Hippocampal formation (tissue), 2 donors: ENCODE measurements at places on chromosomes 7 and 10.
A peak's percentile ranks its signal among the peaks of the same experiment; 100 is the strongest.

- no peak for DNase-seq
Measured at GRCh38 chr10:60905580-60905979, 38.4 kb downstream of the RHOBTB1 start.

GRCh38 chr10:44971935-44972757 is 6.5 kb downstream of the DEPP1 start:
- DNase-seq = no peak

DNA sequence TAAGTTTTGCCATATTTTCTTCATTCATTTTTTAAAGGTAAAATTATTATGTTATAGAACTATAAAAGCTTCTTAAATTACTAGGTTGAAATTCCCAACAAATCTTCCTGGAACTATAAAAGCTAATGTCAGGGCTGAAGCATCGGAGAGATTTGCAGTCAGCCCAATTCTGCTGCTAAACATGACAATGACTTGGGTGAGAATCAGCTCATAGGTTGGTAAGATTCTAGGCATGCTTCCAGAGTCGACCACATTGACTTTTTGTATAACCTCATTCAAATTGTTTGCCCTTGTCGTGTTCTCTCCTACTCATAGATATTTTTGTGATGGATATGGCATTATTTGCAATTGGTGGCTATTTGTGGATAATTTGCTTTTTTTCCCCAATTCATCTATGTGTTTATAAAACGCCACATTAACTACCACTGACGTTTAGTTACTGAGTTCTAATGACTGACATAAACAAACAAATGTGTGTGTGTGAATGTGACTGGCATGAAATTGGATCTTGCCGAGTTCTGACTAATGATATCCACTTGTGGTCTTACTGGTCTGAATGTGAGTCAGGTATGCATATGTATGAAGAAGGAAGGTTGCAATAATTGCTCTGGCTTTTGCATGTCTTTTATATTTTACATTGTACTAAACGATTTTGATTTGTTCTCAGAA is 579.8 kb downstream of the PARD3 start:
- DNase-seq = no peak

DNA sequence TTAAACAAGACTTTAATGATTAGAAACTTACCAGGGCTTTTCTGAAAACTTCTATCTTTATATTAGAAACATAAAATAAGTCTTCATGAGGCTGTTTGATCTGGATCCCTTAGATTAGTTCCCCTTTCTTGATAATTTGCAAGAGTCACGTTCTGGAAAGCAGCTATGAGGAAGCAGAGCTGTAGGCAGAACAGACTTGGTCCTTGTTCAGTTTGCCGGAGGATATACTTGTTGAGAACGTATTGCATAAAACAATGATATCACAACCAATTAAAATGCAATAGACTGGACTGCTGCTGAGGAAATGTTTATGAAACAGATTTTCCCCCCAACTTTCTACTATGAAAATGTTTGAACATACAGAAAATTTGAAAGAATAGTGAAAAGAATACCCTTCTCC is 2.8 kb downstream of the SAMD9L start:
- no peak for DNase-seq

DNA sequence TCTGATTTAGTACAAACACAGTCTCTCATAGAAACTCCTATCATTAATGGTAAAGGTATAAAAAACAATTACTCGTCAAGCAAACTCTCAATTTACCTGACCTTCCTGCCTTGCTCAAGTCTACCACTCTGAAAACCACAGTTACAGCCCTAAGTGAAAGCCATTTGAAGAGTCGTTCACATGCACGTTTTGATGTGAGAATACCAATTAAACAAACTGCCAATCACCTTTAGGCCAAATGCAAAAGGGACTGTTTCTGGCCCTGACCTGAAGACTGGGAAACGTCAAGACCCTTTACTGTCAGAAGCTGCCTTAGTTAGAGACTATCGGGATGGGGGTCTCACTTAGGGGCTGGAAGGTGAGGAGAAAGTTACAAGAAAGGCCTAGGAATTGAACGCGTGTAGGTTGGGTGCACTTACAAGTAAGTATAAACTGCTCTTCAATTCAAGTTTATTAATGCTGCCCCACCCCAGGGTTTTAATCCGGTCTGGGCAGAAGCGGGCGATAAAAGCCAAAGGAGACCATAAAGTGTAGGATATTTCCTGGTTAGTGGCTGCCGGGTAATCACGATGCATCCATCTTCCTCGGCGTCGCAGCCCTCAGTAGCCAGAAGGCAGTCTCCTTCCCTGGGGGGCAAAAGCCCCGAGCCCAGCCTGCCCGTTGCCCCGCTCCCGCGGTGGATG is 935 bp downstream of the TM9SF3 start:
- DNase-seq = no peak

GRCh38 chr7:117803476-117803875 is 69.8 kb downstream of the CTTNBP2 start:
- no peak for DNase-seq

DNA sequence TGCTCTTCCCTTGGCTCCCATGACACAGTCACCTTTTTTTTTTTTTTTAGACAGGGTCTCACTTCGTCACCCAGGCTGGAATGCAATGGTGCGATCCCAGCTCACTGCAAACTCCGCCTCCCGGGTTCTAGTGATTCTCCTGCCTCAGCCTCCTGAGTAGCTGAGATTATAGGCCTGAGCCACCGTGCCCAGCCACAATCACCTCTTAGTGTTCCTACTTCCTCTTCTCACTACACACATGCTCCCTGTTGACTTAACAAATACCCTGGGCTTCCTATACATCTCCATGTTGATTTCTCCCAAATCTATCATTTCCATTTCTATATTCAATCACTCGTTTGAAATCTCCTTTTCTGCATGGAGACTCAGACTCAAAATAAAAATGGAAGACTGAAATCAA is 91.7 kb downstream of the CUBN start:
- DNase-seq = no peak

- DNase-seq = no peak
Measured at GRCh38 chr7:87263537-87263936, 44.0 kb upstream of the TMEM243 start.

DNA sequence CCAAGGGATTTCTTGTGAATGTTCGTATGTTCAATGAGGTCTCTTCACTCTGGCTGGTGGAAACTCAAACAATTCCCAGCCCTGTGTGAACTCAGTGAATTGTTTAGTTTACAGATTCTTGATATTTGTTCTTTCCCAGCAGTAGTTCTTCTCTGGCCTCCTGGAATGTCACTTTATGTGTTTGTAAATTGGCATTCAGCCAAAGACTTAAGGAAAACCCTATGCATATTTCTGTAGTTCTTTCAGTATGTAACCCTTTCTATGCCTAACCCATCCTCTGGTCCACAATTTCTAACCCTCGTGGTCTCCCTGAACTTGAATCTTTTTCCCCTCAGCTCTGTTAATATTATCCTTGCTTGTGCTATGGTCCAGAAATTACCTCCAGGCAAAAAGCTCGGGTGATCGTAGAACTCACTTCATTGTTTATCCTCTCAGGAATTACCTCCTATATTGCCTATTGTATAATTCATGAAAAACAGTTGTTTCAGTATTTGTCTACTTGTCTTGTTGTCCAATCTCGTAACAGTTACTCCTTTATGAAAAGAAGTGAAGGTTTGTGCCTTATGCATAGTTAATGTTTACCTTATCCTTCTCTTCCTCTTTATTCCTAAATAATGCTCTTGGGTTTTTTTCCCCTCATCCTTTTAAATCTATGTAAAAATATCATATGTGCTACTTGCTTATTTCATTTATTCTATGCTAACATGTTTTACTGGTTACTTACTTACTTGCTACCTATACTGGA is 23.7 kb upstream of the AGR3 start:
- DNase-seq = no peak

DNA sequence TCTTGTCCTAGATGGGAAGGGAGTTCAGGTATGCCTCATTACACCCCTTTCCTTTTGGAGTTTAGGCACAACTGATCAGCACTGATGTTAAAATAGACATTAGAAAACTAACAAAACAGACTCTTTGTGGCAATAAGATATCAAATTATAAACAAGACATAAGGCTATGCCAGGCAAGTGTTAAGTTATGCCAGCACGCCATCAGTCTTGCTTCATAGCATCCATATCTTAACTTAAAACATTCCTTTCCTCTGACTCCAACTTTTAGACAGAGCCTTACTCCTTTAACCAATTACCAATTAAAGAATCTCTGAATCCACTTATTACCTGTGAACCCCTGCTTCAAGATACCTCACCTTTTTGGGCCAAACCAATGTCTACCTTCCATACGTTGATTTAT is 126.2 kb upstream of the ETV1 start:
- DNase-seq = no peak

- no peak for DNase-seq
Measured at GRCh38 chr7:107023522-107024151, 20.9 kb upstream of the PRKAR2B start.

- DNase-seq = no peak
Measured at GRCh38 chr10:59317066-59317465, 45.3 kb downstream of the FAM13C start.

- no peak for DNase-seq
Measured at GRCh38 chr7:28180031-28180363, 598 bp downstream of the JAZF1 start.

DNA sequence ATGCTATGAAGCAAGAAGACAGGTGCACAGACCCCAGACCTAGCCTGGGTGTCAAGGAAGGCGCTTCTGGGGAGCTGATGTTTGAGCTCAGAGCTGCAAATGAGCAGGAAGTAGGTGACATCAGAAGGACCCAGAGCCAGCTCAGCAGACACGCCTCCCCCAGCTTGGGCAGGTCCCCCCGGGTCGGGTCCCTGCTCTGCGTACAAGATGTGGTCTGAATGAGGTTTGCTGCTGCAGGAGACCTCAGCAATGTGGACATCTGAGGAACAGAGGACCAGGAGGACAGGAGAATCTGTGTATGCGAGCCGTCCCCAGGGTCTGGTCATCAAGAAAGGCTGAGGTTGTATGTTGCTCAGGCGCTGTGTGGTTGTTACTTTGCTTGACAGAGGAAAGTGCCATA is 51.8 kb downstream of the TACC2 start:
- no peak for DNase-seq

DNA sequence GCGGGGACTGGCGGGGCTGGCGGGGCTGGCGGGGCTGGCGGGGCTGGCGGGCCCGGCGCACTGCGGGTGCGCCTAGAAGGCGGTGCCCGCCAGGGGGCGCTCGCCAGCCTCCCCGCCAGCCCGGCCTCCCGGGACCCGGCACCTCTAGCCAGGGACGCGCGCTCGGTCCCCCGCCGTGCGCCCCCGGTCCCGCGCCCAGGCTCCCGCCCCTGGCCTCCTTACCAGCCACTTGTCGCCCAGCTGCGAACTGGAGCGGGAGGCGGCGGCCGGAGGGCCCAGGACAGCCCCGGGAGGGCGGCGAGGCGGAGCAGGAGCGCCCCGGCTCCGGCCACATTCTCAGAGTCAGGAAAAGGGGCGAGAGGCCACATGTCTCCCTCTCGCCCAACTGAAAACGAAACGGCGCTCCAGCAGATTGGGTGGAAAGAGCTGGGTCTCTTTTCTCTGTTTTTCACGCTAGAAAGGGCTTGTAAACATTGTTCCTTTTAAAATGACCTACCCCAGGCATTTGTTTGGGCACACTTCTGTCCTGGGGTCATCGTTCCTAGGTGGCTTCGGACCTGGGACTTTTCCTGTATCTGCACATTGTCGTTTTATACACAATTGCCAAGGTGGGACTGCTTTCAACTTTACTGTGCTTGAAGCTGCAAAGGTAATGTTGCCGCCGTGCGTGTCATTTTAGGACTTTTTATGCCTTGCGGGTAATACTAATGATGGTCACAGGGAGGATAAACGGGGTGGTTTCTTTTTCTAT is 378 bp upstream of the PRKCQ start:
- DNase-seq = peak; percentile 66

DNA sequence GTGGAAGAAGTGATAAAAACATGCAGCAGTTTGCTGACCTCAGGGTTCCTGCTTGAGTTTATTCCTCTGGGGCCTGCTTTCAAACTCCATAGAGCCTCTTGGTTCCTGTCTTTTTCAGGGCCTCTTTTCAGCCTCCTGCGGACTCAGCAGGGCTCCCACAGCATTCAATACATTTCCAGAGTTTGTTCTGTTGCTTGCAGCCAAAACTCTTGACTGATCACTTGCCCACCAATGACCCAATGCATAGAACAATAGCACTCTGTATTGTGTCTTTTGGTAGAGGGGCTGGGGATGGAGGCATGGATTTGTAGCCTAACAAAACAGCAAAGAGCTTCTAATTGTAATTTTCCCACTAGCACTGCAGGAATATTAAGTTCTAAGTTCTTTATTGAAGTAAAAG is 50.8 kb upstream of the CREB5 start:
- no peak for DNase-seq

DNA sequence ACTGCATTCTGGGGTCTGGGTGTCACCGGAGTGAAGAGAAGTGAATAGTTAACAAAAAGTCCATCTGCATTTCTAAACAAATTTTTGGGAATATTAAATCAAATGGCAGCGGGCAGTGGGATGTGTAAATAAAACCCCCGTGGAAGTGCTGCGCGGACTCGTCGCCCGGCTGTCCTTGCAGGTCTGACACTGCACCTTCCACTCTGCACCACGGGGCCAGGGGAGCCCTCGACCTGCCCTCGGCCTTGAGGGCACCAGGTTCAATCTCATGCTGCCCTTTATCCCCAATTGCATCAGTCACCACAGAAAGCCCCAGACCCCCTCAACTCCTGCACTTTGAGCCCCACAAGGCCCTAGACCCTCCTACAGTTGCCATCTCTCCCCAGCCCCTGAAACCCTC is 6.4 kb upstream of the SMARCD3 start:
- DNase-seq = no peak

- DNase-seq = no peak
Measured at GRCh38 chr10:7872041-7872442, 53.7 kb downstream of the TAF3 start.

DNA sequence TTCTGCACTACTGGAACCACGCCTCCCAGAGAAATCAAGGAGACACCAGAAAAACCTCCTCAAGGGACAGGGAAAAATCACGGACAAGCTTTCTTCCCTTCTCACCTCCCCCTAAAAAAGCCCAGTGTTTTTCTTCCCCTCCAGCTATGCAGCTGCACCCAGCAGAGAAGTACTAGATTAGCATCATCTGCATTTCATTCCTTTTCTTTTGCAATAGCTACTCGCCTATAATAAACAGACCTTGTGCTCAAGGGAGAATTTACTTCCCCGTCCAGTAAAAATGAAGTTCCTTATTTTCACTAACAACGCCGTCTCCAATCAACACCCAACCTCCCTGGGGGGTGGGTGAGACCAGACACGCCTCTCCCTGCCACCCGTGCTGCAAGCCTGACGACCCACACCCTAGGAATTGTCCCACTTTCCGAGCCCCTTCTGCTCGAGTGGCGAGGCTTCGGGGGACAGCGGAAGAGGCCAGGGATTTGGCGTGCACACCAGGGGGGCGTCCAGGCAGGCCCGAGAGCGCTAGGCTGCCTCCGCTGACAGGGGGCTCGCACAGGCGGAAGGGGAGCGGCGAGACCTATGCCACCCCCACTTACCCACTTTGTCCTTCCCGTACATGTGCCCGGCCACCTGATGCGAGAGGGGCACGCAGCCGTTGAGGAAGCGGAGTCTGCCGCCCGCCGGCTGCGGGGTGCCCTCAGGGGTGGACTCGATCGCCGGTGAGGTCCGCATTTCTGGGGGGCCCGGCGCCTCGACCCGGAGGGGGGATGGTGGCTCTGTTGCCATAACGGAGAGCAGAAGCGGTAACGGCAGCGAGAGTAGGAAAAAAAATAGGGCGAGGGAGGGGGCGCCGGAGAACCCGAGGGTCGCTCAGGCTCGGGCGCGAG is 625 bp downstream of the IPMK start:
- DNase-seq = peak; percentile 42

GRCh38 chr10:78459639-78460037 is 426.0 kb downstream of the RPS24 start:
- no peak for DNase-seq
